GM12892 (cell line): ENCODE measurements at places on chromosomes 13 and 19.

- DNase-seq = no peak
These were observed 14.9 kb downstream of the EVI5L start for GRCh38 chr19:7844951-7845350.

- no peak for DNase-seq
These were observed 10.5 kb upstream of the KLK4 start for GRCh38 chr19:50921426-50922316.

DNA sequence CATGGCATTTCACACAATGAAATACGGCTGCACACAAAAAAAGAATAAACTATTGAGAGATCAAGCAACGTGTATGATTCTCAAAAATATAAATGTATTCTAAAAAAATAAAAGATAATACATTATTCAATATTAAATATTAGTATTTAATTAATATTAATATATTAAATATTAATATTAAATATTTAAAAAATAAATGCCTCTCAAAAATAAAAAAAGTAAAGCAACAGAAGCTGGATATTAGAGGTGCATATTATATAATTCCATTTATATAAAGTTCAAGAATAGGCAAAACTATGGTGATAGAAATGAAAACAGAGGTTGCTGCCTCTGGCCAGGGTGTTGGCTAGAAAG lies 57.1 kb downstream of the GADD45B start:
- no peak for DNase-seq

- DNase-seq = no peak
These were observed 489.7 kb downstream of the COG6 start for GRCh38 chr13:40145139-40145538.

DNA sequence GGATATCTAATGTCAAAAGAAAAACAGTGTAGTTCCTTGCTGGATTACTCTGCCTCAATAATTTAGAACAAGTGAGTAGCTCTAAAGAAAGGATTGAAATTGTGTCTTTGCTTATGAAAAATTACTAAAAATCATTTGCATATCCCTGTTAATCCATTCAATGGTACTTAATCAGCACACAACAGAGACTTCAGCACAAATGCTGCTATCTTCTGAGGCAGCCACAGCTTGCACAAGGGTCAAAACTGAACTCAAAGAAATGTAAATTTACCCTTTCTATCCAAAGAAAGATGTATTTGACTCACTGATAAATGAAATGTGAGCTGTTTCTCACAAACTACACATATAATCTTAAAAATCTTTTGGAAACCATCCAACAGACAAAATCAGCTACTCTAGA lies 116.2 kb downstream of the LHFPL6 start:
- no peak for DNase-seq

- DNase-seq = no peak
These were observed 5.8 kb downstream of the SLC39A3 start for GRCh38 chr19:2733930-2734588.

DNA sequence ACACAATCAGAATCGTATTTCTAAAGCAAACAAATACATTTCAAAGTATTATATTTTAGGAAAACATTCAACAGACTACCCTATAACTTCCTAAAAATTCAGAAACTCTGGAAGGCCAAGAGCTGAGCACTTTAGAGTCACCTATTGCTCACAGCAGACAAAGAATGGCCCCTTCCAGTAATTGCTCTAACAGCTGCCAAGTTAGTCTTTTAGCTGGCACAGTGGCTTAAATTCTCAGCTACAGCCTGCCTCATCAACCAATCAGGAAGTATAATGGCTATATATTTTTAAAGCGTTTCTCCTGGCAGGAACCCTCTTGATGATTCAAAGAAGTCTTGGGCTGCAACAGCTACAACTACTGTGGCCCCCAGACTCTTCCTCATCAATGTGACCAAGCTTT lies 14.9 kb upstream of the SLITRK5 start:
- no peak for DNase-seq

DNA sequence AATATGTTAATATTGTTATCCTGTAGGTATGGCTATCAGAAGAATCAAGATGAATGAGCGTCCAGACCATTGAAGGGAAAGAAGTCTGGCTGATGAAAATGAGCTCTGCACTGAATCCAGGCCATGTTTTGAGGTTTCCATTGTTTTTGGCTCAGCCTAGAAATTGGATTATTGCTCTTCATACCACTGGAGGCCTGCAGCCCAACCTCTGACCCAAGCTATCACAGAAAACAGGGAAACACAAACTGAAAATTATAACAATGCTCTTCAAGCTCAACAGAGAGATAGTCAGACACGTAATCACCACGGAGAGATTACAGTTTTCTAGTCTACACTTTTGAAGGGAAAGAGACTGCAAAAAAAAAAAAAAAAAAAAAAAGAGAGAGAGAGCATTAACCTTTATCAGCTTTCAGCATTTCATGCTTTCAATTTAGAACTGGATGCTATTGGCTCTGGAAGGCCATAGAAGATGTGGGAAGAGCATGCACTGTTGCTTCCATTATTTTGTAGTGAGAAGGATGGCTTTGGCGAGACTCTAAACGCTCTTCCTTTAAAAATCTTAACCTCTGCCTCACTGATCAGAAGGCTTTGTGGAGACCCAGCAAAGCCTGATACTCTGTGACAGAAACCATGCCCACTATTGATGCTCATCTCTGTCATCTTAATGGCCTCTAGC lies 10.8 kb downstream of the EDNRB start:
- DNase-seq = no peak

DNA sequence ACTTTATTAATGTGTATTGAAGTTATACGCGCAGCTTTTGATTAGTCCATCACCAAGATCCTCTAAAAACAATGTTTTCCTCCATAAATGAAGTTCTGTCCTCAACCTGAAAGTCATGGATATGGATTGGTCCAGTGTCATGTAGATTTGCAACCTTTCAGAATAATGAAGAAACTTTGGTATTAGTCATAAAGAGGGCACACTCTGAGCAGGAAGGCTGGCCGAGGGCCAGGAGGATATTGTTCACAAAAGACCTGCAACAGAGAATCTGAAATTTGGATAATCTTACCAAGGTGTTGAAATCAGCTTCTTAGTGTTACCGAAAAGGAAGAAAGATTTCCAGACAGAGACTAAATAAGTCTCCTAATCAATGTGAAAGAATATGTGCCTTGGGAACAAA lies 20.7 kb downstream of the CLDN10 start:
- DNase-seq = no peak

DNA sequence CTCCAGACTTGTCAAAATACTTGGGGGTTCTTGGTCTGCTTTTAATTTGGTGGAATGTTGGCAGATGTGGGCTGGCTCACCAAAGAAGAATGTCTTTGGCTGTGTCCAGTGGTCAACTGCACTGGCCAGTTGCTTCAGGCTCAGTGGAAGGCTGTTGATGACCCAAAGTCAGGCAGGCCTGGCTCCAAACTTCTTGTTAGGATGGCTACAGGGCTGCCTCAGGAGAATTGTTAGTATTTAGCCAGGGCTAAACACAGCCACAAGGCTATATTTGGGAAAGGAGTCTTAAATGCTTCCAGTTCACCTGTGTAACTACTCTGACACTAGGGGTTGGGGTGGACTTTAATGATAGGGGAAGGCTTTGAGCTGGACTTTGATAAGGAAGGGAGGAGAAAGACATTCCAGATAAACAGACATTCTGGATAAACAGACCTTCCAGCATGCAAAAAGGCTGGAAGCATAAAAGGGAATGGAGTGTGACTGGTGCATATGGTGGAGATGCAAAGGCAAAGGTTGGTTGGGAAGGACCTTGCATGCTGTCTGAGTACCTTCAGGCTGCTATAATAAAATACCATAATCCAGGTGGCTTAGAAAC lies 116.8 kb downstream of the FOXO1 start:
- no peak for DNase-seq
